ENCODE measurements at places on chromosomes 3 and 15. TPM values are rescaled to one million over a fixed set of nuclear protein-coding genes. Genes with fewer than 3 reads are reported as not detected.

The NTRK3 gene
- polyA plus RNA-seq: 60.8 TPM

The GLCE gene
- 19.6 TPM for polyA plus RNA-seq

The KCNAB1 gene
- polyA plus RNA-seq: not detected

The LMAN1L gene
- polyA plus RNA-seq: not detected

The GP5 gene
- not detected for polyA plus RNA-seq

The CADM2 gene
- 0.07 TPM for polyA plus RNA-seq
